ENCODE measurements at places on chromosomes 3 and 15. TPM values are rescaled to one million over a fixed set of nuclear protein-coding genes. Genes with fewer than 3 reads are reported as not detected.

- no peaks in the 10 kb centered on the region for H3K27me3 ChIP-seq
- H3K27ac ChIP-seq: no peak overlapping the region
- H3K4me1 ChIP-seq: no peaks in the 10 kb centered on the region
- no peak overlapping the region for H3K4me3 ChIP-seq
Measured at GRCh38 chr3:117480525-117480924, 770.9 kb downstream of the TUSC7 start.

DNA sequence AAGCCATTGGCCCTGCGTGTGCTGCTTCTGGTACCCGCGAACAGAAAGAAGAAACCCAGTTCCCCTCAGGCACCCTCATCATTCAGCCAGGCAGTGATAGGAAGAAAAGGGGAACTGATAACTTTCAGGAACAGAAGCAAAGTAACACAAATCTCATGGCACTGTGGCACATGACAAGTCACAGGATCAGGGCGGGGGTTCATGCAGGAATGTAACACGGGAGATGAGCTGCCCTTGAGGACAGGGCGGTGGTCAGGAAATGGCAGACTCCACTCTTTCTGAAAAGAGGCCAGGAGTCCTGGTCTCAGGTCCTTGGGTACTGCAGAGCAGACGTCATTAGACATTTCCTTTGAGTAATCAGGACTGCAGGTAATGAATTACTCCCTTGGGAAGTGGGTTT lies 95.5 kb downstream of the CCNL1 start:
- H3K4me1 ChIP-seq: peaks cover 9% of the 10 kb centered on the region
- H3K36me3 ChIP-seq: no peaks in the 10 kb centered on the region
- no peak overlapping the region for H3K27ac ChIP-seq
- DNase-seq: no peak

Gene GOLGA8S
- under 0.01 TPM for total RNA-seq

Gene ECE2
- not detected for total RNA-seq

Gene ZCWPW2
- total RNA-seq: 0.56 TPM
